ENCODE measurements at places on chromosomes 16 and 17.

GRCh38 chr16:30937692-30938091, 11.2 kb upstream of the ORAI3 start:
- DNase-seq: no peak

DNA sequence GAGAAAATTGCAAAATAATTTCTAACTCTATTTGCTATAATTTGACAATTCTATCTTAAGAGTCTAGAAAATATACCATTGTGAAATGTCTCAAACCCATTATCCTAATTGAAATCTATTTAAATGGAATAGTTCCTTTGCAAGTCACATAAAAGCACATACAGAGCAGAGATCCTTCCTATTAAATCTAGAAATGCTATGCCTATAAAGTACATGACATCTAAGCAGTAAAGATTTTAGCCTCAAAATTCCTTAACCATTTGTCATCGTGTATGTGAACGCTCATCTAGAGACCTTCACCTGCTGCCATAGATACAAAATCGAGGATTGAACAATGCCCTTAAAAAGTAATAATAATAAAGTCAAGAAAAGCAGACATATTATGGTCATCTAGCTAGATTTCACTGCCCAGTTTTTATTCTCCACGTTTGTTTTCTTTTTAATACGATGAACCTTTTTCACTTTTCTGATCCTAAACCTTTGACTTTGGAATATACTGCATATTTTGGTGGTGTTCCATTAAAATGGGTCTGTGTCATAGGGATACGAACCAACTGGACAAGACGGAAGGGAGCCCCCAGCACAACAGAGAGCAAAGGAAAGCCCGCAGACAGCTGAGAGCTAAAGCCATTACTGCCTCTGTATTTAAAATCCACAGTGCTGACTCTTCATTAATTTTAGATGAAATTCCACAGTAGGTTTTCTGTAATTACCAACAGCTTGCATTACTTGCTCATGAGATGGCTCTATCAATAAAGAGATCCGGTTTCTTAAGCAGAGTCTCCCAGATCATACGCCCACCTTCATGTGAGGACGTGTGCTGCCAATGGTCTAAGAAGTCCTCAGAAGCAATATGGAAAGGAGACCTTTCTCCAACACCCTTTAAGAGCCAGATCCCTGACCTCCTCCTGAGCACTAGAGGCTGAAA, 17.6 kb downstream of the TEX2 start:
- no peak for DNase-seq

DNA sequence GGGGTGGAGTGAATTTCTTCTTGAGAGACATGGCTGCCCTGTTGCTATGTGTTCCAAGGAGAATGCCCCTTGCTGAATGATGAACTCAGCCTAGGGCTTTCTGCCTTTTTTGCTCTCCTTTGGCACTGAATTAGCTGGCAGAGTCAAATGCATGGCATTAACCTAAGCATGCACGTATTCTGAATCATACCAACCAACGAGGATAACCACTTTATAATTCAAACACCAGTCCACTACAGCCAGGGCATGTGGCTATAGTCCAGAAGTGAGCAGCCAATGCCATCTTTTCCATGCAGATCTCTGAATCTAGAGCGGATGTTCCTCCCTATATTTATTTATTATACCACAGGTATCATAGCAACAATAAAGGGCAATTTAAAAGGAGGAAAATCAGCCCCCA, 15.7 kb downstream of the TMIGD1 start:
- no peak for DNase-seq

- DNase-seq: no peak
Observed at GRCh38 chr16:68425498-68426346, 22.6 kb downstream of the SMPD3 start.

GRCh38 chr17:49468811-49469385, 26.2 kb upstream of the NGFR start:
- DNase-seq: no peak

DNA sequence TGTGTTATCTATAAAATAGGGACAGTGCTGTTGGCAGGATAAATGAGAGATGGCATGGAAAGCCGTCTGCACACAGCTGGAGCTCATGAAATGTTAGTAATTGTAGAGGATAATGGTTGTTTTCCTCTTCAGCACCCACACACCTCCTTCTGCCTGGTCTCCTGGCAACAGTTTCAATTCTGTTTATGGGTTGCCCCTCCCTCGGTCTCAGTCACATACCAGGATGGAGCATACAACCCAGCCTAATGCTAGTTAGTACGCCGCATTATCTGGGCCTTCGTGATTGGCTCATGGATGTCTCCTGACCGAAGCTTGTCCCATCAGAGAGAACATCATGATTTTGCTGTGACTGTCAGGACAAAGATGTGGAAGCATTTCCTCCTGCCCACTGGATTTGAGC, 126.2 kb upstream of the WSCD1 start:
- DNase-seq: no peak

DNA sequence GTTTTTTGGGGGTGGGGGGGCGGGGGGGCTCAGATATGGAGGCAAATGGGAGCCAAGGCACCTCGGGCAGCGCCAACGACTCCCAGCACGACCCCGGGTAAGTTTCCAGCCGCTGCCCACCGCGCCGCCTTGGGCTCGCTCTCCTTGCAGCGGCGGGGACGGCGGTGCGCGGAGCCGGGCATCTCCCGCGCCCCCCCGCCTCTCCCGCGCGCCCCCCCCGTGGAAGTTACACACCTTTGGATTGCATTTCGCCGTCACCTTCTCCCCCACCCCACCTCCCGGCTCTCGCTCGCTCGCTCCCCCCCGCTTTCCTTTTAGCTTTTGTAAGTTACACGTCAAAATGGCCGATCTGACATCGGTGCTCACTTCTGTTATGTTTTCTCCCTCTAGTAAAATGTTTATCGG, 387 bp downstream of the MSI2 start:
- DNase-seq: no peak

DNA sequence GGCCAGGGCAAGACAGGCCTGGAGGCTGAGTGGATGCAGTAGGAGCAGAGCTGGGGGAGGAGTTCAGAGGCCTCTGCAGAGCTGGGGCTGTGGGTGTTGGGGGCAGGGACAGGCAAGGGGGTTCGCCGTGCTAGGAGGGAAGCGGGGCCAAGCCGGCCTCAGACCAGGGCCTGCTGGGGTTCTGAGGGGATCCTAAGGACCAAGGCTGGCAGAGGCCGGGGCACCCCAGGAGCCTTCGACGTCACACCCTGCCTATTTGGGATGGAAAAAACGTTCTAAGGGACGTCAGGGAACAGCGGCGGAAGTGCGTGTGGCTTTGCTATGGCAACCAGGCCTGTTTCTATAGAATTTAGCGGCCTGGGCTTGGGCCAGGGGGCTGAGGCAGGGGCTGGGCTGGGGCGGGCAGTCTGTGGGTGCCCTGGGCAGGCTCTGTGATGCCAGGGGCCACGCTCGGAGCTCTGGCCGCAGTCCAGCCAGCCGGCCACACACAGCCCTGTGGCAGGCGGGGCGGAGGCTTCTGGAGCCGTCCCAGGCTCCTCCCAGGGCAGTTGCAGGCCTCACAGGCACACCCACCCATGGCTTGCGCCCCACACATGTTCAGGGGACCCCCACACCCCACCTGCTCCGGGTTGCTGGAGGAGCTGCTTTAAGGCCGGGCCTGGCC, 3.7 kb downstream of the TRAF7 start:
- DNase-seq: no peak

GRCh38 chr17:40545660-40546059, 19.6 kb downstream of the CCR7 start:
- no peak for DNase-seq

DNA sequence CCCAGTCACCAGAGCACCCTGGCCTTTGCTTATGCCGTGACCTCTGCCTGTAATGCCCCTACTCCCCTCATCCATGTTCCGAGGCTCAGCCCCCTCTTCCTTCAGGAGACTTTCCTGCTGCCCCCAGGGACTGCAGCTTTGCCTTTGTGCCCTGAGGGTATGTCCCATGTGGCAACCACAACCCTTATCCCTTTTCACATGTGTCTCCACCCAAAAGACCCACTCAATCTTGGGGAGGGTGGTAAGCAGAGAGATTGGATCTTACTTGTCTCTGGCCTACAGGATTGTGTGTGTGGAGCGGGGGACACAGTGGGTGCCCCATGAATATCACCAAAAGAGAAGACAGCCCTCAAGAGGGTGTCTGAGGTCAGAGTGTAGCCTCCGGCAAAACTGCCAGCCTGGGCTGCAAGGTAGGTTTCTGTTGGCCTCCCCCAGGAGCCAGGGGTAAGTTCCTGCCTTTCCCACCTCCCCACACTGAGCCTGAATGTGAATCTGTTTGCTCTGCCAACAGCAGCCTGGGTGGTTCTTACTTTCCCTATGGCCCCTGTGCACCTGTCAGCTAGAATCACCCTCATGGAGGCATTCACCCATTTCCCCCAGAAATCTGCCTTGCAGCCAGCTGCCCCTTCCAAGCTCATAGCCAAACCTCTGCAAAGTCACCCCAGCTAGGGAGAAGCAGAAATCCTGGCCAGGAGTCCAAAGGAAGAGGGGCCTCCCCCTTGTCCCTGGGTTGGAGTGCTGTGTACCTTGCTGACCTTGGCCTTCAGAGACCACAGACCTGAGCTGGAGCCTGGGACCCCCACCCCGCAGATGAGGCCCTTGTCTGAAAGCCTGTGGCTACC, 11.5 kb upstream of the C17orf113 start:
- DNase-seq: no peak

DNA sequence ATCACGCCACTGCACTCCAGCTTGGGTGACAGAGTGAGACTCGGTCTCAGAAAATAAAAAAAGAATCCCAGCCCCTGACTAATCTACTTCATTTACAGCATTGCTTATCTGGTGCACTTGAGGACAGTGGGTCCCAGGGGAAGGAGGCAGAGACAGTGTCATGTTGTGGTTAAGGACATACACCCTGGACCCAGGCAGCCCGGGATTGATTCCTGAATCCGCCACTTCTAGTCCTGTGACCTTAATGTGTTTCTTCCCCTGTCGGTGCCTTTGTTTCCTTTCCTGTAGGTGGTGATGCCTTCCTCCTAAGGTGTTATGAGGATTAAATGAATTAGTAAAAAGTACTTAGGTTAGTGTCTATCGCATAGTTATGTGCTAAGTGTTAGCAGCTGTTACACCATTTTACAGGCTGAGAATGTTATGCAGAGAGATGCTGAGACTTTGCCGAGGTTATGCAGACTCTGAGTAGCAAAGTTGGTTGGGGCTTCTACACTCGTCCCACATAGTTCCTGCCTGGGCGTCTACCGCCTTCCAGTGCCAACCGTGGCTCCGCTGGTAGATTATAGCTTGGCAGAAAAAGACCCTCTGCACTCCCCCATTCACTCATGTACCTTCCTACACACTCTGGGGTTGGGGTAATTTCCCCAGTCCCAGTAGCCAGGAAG, 74.8 kb downstream of the RAB11FIP4 start:
- DNase-seq: no peak

DNA sequence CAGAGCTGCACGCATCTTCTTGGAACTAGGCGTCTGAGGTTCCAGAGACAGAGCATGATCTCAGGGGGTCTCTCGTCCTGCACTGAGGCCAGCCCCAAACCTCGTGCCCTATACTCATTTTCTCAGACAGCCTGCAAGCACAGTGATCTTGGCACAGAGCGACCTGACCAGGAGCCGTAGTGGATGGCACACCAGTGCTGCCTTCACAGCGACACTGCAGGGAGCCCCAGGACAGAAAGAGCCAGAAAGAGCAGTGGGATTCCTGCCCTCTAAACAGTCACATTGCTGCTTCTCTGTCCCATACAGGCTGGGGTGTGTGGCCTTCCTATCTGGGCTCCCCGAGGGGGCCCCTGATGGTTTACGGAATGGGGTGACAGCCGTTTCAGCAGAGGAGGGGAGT, 131.0 kb downstream of the RBFOX3 start:
- no peak for DNase-seq

All from HuH-7.5 (cell line).